Stimulated activated CD4-positive, alpha-beta T cell treated with anti-CD3 and anti-CD28 coated beads, Interleukin-4, amount 100 ng/mL, for 1 hour (primary cell): ENCODE measurements at places on chromosomes 16 and 17.

DNA sequence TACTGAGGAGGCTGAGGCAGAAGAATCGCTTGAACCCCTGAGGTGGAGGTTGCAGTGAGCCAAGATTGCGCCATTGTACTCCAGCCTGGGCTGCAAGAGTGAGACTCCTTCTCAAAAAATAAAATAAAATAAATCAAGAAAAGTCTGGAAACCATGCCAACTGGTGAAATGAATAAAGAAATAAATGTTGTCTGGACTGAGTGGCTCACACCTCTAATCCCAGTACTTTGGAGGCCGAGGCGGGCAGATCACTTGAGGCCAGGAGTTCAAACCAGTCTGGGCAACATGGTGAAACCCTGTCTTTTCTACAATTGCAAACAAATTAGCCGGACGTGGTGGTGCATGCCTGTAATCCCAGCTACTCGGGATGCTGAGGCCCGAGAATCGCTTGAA, 744 bp upstream of the LRRC37A3 start:
- DNase-seq = no peak

- no peak for DNase-seq
Measured at GRCh38 chr17:76775021-76775600, 37.2 kb downstream of the MFSD11 start.

DNA sequence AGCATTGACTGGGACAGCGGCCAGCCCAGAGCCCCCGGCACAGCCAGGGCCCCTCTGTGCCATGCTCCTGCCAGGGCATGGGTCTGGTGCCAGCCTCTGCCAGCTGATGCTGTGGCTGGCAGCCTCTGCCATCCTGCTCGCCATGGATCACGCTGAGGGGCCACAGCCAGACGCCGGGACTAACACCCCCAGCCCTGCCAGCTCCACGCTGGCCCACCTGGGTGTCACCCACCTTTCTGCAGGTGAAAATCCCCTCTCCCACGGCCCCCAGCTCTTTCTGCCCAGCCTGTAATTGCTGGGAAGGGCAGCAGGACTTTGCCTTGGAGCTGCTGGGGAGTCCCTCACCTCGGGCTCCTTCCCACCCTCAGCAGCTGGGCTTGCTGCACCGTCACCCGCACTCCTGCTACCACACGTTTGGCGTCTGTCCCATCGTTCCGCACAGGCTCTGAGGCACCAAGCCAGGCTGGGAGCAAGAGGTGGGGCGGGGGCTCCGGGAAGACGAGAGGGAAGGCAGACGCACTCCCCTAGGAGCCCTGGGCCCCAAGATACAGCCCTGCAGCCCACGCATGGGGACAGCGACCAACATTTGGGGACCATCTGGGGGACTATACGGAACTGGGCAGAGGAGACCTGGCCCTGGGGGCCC, 42.0 kb upstream of the ACSF3 start:
- no peak for DNase-seq

- no peak for DNase-seq
Measured at GRCh38 chr17:40253565-40253964, 34.1 kb upstream of the CDC6 start.
